ENCODE measurements at places on chromosomes 13 and 19. TPM values are rescaled to one million over a fixed set of nuclear protein-coding genes. Genes with fewer than 3 reads are reported as not detected.
A peak's percentile ranks its signal among the peaks of the same experiment; 100 is the strongest.

DNA sequence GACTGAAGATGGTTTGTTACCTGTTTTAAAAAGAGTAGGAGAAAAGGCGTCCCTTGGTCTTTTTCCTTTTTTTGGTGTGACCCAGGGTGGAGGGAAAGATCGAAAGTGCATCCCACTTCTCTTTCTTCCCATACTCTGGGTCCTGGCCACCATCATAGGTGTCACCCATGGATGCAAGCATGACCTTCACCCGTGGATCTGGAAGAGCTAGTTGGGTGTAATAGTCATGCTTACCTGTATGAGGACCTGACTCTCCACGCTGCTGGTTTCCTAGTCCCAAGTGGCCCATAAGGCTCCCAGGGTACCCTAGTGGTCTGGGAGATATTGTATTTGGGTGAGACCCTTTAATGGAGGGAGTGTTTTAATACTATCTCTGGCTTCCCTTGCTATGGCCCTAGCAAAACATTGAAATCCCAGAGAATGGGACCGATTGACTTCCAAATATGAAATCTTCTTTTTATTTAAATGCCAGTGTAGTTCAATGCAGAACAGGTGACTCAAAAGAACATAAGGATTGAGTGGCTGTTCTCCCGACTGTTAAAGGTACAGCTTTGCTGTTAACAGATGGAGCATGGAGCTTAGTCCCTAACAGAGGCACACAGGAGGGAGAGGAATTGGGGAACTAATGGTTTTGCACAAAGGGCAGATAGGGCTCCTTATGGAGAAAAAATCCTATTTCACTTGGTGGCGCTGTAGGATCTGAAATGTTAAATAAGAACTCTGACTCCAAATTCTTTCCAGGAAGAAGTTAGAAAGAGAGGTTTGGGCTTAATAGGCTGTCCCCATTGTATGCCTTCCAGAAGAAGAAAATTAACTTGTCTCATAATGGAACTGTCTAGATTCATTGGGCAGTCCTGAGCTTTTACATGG lies 7.0 kb upstream of the ZNF550 start:
- no peak for DNase-seq

GRCh38 chr13:33204130-33204927 lies 81.2 kb downstream of the STARD13 start:
- DNase-seq = peak; percentile 80

GRCh38 chr13:101452519-101453485 lies at the start of gene ITGBL1:
Gene ITGBL1 (plus strand): TSS chr13:101452675. CDS start chr13:101452834, 159 bp downstream.
- DNase-seq = no peak

- DNase-seq = no peak
Observed at GRCh38 chr13:20684546-20684945, 19.0 kb upstream of the IL17D start.

The C19orf12 gene
- total RNA-seq = 16.9 TPM

The CDX2 gene
- total RNA-seq = 4.7 TPM

DNA sequence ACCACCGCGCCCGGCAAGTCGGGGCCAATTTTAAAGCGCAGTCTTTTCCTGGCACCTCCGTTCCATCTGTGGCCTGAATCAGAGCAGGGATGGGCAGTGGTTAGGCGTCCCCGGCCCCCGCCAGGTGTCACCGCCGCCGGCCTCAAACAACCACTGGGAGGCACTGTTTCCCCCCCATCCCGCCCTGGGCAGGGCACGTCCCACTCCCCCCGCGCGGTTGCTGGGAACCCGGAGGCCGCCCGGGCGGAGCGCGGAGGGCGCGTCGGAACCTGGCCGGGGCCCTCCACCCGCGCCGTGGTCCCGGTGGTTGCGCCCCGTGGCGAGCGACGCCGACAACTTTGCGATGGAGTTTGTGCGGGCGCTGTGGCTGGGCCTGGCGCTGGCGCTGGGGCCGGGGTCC lies at the start of gene GRIN3B:
GRIN3B (plus strand) TSS at position 325 of the 400 bp plus-strand sequence; CDS start at position 344, 19 bp downstream.
- no peak for DNase-seq

DNA sequence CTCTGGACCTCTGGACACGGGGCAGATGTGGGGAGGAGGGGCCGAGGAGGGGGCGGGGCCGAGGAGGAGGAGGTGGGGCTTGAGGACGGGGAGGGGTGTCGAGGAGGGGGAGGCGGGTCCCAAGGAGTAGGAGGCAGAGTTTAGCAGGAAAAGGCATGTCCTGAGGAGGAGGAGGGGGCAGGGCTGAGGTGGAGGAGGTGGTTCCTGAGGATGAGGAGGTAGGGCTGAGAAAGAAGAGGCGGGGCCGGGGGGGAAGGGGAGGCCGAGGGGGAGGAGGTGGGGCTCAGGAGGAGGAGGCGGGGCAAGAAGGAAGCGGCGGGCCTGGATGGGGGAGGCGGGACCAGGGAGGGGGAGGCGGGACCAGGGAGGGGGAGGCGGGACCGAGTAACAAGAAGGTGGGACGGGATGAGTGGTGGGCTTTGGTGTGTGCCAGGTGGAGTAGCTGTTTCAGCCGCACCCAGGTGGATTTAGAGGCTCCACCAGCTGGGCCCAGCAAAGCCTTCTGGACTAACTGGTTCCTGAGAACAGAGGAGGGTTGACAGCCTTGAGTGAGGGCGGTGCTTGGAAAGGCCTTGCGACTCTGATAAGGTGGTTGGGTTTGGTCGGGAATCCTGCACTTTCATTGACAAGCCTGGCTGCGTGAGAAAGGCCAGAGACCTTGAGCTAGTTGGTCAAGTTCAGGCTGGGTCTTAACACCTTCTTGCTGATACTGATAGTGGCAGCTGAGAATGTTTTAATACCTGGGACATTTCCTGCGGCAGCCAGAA lies 7.7 kb downstream of the TECR start:
- DNase-seq = peak; percentile 84

The ADGRE3 gene
- not detected for total RNA-seq

- DNase-seq = no peak
Observed at GRCh38 chr13:99280166-99280565, 22.0 kb upstream of the GPR18 start.

The PSG6 gene
- not detected for total RNA-seq

GRCh38 chr19:32872391-32872790 lies 2.8 kb upstream of the SLC7A9 start:
- no peak for DNase-seq

DNA sequence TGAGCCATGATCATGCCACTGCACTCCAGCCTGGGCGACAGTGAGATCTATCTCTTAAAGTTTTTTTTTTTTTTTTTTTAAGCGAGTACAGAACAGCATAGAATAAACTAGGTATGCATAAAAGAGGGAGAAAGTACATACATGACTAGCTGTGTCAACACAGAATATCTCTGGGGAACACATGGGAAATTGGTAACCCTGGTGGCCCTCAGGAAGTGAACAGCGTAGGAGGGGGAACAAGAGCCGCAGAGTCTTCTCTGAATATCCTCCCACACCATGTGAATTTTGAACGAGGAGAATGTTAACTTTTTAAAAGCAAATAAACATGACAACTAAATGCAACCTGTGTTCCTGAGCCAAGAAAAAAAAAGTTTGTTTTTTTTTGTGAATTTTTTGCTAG lies 15.2 kb downstream of the PHLDB3 start:
- no peak for DNase-seq

The C19orf85 gene
- total RNA-seq = not detected

- no peak for DNase-seq
Observed at GRCh38 chr19:28026636-28027035, 1186.3 kb downstream of the UQCRFS1 start.

GRCh38 chr19:36081385-36081784 lies 26.7 kb downstream of the WDR62 start:
- no peak for DNase-seq

DNA sequence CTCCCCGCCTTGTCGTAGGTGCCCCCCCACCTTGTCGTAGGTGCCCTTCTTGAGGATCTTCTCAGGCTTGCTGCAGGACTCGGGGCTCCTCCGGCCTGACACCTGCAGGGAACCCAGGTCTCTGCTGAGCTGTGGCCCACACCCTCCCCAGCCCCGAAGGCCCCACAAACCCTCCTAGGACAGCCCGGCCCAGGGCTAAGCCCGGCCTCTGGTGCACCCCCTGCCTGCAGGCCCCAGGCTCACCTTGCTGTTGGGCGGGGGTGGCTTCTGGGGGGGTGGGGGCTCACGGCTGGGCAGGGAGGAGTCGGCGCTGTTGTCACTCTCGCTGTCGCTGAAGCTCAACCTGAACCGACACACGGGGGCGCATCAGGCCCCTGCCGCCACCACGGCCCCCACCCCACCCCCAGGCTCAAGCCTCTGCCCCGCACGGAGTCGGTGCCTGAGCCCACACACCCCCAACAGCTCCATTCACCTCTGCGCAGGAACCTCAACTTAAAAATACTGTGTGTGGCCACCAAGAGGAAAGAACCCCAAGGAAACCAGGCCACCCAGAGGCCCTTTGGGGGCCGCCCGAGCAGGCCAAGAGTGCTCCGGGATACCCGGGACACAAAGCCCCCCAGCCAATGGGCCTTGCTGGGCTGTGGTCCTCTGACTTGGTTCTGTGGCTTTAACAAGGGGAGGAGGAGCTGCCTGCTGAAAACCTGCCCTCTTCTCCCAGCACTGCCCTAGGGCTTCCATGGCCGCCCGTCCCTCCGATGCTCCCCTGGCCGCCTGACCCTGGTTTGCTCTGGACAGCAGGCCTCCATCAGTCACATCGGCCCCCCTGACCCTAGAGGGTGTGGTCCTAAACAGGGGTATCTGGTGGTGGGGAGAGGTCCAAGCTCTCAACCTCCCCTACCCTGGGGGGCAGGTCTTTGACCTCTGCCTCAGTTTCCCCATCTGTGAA lies 65.8 kb downstream of the MLLT1 start:
- no peak for DNase-seq

The FFAR3 gene
- not detected for total RNA-seq

The CEACAM6 gene
- 8.8 TPM for total RNA-seq

GRCh38 chr19:11577451-11578257 lies at the start of gene ACP5:
Gene ACP5 (minus strand): TSS chr19:11577645. CDS start chr19:11577317, 328 bp downstream.
- no peak for DNase-seq

The ZNF302 gene
- total RNA-seq = 13.3 TPM

- DNase-seq = peak; percentile 74
Observed at GRCh38 chr13:30463787-30464495, 1.8 kb downstream of the HMGB1 start.

DNA sequence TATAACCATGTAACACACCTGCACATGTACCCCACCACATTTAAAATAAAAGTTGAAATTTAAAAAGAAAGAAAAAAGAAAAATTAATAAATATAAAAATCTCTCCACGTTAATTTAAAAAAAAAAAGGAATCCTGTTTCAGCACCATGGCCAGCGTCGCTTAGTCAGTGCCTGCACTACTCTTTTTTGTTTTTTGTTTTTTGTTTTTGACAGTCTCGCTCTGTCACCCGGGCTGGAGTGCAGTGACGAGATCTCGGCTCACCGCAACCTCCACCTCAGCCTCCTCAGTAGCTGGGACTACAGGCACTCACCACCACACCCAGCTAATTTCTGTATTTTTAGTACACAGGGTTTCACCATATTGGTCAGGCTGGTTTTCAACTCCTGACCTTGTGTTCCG lies 835.9 kb downstream of the UQCRFS1 start:
- DNase-seq = no peak

The SBK2 gene
- total RNA-seq = 0.43 TPM

The ICAM1 gene
- total RNA-seq = 2.2 TPM

DNA sequence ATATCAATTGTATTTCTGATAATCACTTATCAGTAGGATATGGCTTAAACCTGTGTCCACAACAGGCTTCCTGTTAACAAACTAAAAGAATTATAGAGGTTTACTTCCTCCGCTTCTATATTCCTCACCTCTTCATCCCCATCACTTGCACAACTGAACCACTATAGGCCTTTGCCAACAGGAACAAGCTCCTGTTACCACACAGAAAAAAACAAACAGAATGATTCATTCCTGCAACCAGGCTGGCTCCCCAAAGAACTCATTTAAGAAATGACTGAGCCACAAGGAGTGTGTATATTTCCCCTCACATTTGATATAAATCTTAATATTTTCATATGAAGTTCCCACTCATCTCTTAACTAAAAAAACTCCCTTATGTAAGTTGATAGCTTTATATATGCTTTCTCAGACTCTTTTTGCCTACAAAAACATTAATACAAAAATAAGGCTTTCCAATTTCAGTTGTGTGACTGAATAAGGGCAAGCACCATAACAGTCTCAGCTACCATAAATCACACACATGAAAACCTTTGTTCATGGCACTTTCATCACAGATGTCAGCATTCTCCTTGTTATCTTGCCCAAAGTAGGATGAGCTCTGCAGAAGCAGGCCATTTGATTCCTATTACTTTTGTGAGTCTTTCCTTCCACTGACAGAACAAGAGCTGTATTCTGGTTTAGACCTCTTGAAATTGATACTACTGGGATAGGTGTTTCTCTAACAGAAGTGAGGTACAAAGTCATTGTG lies 366.8 kb downstream of the SLITRK1 start:
- no peak for DNase-seq

The ACTMAP gene
- 3.2 TPM for total RNA-seq

DNA sequence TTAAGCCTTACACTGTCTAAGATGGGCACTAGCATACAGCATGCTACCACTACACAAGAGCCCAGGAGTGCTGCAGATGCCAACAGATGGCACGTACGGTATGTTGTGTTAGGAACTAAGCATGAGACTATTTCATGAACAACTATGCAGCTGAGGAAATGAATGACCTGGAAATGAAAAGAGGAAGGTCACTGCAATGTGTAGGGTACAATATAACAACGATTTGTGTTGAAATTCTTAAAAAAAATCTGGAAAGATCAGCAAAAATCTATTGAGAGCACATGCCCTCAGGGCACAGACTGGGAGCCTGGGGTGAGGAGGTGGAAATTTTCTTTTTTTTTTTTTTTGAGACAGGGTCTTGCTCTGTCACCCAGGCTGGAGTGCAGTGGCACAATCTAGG lies 14.4 kb downstream of the HAUS8 start:
- DNase-seq = no peak

GRCh38 chr13:30156826-30157615 lies 150.3 kb downstream of the KATNAL1 start:
- DNase-seq = no peak

- DNase-seq = peak; percentile 44
Observed at GRCh38 chr19:49712397-49712859, 21.5 kb downstream of the CPT1C start.

DNA sequence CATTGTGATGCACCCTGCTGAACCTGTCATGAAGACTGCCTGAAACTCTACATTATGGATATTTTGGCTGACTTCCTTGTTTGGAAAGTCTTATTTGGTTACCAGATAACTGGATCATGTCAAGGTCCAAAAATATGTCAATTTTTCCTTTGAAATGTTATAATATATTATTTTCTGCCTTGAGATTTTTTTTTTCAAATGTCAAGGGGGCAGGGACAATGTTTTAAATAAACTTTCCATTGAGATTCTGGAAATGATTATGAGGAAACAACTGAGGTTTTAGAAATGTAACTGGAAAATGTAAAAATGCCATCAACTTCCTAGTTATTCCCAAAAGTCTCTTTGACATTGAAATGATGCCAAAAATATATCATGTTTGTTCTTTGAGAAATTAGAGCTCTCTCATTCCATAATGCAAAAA lies 117.0 kb downstream of the RFC3 start:
- no peak for DNase-seq

- DNase-seq = no peak
Observed at GRCh38 chr19:54248016-54248601, 5.5 kb upstream of the LILRA6 start.

The CYP4F8 gene
- not detected for total RNA-seq

The ZNF17 gene
- 3.7 TPM for total RNA-seq

The NLRP5 gene
- total RNA-seq = not detected

The DCLK1 gene
- 0.67 TPM for total RNA-seq

The MEX3D gene
- total RNA-seq = 8.1 TPM

Measured in pancreas (tissue), 10 donors.